COR-L47 (cell line): ENCODE measurements at places on chromosomes 4 and X.

DNA sequence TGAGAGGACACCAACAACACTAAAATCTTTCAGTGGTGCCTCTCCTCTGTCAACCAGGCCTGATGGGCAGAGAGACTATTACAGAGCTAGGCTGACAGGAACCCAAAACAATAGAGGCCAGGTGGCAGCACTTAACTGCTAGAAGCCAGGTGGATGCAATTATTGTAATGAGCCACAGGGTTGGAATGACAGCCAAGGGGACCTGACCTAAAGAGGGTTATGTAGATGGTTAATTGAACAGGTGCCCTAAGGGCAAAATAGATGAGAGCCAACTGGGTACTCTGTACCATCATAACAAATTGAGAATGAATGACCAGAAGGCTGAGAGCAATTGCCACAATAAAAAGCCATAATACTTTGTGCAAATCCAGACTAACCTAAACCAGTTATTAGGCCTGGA lies 24.7 kb upstream of the FRAS1 start:
- DNase-seq: peak; percentile 93

GRCh38 chr4:55635741-55636655 lies at the start of gene NMU:
NMU (minus strand) TSS chr4:55636298; CDS start chr4:55636192, 106 bp downstream.
- DNase-seq: peak; percentile 63

DNA sequence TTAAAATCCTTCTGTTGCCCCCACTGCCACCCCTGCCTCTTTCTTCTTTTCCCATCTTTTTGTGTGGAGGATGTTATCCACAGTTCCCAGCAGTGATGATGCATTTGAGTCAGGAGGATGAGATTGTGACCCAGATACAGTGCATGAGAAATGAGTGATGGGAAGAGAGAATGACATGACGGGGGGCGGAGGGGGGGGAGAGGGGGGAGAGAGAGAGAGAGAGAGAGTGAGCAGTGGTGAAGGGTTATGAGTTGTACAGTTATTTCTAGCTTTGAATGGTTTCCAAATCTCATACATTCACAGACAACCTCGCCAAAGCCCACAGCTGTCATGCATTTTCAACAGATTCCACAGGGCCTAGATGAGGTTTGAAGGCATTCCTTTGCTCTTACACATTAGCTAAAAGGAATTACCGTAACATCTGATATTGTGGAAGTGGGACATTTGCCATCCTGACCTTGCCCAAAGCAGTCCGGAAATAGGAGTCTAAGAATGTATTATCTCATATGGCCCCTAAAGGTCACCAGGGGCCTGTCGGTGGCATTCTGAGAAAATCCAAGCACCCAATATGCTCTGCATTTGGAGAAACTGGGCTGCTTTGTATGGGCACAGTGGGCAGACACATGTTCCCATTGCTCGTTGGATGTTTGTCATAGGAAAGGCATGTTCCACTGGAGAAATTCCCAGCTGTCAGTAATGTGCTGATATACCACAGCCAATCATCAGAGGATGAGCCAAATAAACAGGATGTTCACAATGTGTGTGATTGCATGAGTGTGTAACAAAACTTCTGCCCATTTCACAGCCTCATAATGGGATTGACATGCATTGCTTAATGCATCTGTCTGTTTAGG lies 435.8 kb downstream of the SPRY1 start:
- DNase-seq: no peak

DNA sequence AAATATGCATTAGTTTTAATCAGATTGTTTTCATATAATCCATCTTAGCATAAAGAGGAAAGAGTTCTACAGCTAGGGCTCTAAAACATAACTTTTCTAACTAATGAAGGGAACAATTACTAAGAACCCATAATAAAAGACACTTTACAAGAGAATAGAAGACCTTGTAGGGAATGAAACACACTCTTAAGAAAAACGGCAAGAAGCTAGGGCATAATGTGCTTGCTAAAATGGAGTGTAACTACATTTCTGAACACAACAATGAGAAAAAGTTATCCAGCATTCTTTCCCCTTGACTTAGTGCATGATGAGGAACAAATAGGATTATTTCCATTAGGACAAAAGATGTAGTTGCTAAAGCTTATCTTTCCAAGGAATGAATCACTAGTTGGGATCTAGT lies 54.6 kb downstream of the ARHGAP6 start:
- no peak for DNase-seq

GRCh38 chr4:125917559-125917958 lies 602.8 kb downstream of the FAT4 start:
- no peak for DNase-seq

GRCh38 chr4:138189206-138189605 lies 52.9 kb downstream of the SLC7A11 start:
- no peak for DNase-seq

DNA sequence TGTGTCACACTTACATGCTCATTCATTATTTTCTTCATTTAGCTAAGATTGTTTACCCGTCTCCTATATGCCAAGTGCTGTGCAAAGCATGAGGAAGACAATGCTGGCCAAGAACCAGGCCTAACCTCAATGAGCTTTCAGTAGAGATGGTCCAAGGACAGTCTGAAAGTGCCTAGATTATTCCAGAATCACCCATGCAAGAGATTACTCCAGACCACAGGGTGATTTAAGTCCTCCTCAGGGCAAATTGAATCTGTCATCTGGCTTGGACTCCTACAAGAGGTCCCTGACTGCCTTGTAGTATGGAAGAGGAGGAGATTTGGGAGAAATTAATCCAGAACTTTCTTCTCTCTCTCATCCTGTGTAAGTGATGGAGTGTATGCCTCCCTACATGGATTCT lies 99.4 kb upstream of the NDP start:
- no peak for DNase-seq

DNA sequence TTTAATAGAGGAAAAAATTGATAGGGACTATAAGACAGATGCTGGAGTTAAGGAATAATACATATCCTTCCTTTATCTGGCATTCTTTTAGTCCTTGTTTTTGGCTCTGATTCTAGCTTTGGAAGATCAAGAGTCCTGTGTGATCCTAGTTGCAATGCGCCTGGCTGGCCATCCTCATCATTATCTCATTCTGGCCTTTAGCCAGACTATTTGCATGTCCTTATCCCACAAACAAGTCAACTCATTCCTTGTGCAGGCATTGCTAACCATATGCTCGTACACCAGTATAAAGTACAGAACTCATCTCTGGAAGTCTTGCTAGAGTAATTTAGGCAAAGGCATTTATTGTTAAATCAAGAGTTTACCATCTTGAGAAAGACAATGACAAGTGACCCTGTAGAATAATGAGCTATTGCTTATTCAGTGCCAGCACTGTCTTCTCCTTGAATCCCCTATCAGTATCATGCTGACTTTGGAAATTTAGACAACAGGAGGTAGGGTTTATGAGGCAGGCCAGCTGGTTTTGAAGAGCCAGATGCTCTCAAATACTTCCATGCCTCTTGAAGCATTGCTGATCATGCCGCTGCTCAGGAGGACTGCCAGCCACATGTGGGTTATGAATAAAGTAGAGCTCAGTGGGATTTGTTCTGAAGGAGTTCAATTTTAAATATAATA lies 1730.3 kb upstream of the TENM3 start:
- DNase-seq: no peak

DNA sequence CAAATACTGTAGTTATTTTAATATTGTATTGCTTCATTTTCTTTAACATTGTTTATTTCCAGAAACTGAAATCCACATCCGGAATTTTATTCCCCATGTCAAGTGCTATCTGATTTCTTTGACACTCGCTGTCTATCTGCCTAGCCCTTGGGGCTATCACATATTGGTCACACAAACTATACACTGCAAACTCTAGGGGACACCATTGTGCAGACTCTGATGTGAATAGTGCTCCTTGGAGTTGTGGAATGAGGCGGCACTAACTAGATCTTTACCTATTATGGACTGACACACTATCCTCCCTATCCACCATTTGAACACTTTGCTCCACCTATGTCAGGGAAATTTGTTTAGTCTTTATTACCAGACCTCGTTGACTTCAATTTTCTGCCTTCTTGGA lies 534.5 kb downstream of the GLUD2 start:
- DNase-seq: no peak

DNA sequence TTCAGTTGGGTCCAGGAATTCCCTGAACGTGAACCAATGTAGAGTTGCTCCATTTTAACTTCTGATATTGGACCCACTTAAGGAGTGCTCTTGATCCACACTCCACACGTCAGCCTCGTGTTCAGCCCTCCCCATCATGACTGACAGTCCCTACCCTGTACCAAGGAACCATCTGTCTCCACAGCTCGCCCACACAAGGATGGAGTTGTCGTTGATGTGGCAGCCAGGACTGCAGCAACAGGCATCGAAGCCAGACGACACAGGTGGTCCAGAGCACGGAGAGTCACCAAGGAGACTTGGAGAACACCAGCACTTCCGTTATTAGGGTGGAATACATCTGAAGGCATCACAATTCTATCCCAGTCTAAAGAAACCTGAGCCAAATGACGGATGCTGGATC lies 472.1 kb upstream of the NR3C2 start:
- no peak for DNase-seq

DNA sequence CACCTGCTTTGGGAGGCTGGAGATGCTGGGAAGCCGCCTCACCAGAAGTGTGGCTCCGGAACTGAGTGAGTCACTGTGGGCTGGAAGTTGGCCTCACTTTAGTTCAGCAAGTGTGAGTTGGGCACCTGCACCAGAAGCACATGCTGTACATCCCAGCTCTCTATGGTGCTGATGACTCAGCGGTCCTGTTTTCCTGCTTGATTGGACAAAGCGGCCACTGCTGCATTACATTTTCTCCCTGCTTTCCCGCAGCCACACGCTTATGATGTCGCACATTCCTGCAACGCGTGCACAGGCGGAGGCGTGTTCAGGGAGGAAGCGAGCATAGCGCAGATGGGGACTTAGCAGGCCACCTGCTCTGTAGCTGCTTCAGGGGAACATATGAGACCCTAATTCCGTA lies 26.7 kb upstream of the CLDN34 start:
- DNase-seq: no peak

DNA sequence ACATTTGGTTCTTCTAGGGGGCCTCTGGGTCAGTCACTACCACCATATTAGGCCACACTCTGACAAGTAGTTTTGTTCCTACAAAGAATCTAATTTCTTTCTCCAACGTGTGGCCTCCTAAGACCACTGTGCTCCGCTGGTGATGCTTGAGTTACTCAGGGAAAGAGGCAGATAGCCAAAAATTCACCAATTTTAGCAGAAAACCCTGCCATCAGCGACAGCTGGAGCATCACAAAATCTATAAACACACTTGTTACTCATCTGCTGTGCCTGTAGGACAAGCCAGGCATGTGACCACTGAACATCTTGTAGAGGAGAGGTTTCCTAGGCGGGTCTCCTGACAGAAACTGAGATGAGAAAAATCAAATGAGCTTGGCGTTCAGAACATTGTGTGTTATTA lies 105.4 kb downstream of the SYNPO2 start:
- DNase-seq: no peak

DNA sequence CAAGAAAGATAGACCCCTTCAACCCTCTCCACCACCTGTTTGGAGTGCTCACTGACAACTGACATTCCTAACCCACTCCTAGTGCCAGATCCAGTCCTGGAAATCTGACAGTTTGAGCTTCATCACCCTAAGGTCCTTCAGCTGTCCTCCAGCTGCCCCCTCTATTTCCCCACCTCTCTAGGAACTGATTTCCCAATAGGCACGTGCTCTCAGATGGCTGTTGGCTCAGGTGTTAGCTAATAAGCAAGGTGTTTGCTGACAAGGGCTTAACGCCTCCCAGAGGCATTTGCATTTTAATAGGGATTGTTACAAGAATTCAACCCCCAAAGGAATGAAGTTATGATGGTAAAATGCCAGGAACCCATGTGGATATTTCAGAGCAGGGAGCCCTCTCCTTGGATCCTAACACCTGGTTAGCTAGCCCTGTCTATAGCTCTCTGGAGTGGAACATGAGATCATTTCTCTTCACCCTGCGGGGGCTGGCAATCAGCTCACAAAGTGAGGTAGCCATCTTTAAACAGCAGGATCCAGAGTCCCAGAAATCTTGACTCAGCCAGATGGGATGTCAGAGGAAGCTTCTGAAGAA lies 348.5 kb upstream of the SFRP2 start:
- no peak for DNase-seq

- DNase-seq: no peak
Measured at GRCh38 chr4:12221031-12221430, 792.3 kb upstream of the HS3ST1 start.

- DNase-seq: no peak
Measured at GRCh38 chr4:1786544-1787362, 6.3 kb upstream of the FGFR3 start.
